Suprapubic skin (tissue), 4 donors: ENCODE measurements at places on chromosomes 2 and 18. TPM values are rescaled to one million over a fixed set of nuclear protein-coding genes. Genes with fewer than 3 reads are reported as not detected.

DNA sequence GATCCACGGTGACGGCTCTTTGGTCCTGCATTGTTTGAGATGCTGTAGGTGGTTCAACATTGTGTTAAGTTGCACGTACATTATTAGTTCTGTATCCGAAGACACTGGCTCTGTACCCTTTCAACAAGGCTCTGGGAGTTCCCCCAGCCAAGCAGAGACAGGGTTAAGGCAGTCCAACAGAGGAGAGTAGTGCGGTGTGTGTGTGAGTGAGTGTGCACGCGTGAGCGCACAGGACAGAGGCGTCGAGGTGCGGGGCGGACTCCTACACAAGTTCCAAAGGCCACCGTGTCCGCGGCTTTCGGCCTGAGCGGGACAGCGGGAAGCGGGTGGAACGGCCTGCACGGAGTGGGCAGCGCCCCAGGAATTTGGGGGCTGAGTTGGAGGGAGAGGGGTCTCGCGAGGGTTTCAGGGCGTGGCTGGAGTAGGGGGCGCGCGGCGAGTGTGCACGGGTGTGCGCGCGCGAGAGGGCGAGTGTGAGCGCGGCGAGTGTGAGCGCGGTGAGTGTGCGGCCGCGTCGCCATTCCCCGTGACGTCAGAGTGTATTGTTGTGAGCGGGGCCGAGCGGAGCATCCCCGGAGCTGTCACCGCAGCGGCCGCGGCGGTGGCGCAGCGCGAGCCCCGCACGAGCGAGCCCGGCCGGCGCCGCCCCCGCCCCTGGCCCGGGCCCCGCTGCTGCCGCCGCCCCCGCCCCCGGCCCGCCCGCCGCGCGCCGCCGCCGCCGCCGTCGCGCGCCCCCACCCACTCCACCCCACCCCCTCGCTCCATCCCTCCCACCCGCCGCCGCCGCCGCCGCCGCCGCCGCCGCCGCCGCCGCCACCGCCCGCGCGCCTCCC, at the start of gene ASXL3:
Gene ASXL3 (plus strand): TSS at position 535 of the 833 bp plus-strand sequence. CDS start 413 bp downstream, outside the sequence.
- DNase-seq = no peak

The MARCHF4 gene
- 0.23 TPM for total RNA-seq

DNA sequence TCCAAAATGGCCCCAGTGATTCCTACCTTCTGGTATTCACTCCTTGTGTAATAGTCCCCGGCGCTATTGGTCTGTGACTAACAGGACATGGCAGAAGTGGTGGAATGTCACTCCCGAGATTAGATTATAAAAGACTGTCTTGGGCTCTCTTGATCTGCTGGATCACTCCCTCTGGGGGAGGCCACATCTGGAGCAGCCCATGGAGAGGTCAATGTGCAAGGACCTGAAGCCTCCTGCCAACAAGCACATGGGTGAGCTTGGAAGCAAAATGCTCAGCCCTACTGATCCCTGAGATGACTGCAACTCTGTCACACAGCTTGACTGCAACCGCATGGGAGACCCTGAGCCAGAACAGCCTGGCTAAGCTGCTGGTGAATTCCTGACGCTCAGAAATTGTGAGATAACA, 94.3 kb upstream of the GLI2 start:
- no peak for DNase-seq

- no peak for DNase-seq
Measured at GRCh38 chr2:99404039-99404796, 67.0 kb downstream of the EIF5B start.

GRCh38 chr18:58929206-58929605, 64.5 kb downstream of the ZNF532 start:
- DNase-seq = no peak

GRCh38 chr2:177518754-177519153, 126.2 kb downstream of the AGPS start:
- DNase-seq = no peak

DNA sequence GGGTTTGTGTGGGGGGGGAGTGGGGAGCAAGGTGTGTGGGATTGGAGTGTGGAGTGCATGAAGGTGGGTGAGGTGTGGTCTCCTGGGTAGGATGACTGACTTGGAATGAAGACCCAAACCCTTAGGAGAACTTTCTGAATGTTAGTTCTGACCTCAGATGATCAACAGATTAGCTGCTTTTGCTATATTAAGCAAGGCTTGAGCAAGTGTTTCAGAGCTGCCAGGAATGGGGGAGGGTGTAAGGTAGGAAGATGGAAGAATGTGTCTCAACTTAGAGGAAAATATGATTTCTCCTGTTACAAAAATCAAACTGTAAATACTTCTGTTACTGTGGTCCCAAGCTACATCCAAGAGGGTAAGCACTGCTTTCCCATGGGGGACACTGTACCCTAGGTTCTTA, 273.6 kb downstream of the TGIF1 start:
- no peak for DNase-seq

DNA sequence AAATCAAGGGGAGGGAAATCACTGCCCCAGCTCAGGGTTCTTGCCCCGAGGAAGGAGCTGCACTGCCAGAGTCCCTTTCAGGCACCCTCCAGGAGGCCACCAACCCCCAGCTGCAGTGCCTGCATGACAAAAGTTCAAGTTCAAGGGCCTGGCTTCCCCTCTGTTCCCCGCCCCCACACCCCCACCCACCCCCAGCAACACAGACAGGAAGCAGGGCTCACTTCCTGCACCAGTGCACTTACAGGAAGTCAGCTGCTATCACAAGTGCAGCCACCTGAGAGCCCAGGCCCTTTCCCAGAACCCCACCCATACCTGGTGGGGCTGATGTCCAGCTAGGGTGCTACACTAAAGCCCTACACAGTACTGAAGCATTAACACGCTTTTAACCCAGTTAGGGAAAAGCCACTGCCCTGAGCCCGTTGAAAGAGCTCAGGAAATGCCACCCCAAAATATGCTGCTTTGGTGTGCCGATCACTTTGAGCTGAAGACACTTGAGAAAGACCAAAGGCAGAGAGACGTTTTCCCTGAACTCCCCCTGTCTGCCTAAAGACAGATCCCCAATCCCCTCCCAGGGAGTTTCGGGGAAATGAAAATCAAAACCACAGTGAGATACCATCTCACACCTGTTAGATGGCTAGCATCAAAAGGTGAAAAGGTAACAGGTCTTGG, 109.9 kb upstream of the CAB39 start:
- no peak for DNase-seq

DNA sequence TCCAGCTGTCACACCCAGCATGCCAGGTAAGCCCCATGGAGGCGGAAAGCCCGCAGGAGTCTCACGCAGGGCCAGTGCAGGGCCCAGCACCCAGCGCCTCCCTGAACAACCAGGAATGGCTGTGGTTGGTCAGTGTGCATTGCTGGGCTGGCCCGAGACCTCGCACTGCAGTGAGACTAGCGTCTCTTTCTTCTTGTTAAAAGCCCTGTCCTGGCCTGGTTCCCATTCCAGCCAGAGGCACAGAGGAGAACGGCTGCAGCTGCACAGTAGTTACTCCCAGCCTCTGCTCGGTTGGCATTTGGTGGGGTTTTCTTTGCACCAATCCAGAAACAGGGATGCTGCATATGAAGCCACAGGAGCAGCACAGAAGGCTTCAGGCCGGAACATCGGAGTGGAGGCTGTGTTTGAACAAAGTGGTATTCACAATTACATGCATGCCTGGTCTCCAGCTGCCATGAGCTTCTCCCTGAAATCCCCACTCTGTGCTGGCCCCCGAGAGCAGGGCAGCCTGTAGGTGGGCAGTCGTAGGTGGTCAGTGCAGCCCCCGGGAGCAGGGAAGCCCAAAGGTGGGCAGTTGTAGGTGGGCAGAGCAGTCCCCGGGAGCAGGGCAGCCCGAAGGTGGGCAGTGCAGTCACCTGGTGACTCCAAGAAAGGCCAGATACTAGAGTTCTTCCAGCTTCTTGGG, 163.7 kb upstream of the PXDN start:
- DNase-seq = no peak
